ENCODE measurements at places on chromosomes 16 and 17.

DNA sequence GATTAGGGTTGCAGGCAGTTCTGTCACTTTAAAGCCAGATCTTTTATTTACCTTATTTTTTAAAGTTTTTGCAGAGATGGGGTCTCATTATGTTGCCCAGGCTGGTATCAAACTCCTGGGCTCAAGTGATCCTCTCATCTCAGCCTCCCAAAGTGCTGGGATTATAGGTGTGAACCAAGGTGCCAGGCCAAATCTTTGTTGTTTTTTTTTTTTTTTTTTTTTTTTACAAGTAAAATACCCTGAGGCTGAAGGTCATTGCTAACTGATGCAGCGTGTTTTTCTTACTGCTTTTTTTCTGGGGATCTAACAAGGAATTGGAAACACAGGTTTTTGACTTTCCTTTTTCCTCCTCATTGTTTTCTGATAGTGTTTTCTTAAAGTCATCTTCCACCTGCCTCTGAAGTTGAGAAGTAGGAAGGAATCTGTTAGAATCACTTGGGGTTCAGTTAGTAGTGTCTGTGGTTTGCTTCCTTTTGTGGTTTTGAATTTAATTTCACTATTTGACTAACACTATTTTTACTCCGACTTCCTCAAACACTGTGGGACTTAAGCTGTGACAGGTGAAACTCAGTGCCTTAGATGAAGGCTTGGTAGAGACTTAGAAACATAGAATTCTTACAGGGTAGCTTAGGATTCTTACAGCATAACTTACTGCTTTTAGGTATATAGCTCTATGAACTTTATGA is 22.2 kb downstream of the CLTC start:
- DNase-seq: no peak

DNA sequence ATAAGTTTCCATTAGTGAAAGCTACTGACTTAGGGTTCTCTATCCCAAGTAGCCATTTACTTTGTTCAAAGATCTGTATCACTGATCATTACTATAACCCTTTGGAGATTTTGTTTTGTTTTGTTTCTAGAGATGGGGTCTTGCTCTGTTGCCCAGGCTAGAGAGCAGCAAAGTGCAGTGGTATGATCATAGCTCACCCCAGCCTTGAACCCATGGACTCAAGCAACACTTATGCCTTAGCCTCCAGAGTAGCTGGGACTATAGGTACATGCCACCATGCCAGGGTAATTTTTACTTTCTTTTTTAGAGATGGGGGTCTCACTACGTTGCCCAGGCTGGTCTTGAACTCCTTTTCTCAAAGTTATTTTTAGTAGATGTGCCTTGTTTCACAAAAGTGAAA is 154.7 kb downstream of the KCNJ2 start:
- DNase-seq: no peak

DNA sequence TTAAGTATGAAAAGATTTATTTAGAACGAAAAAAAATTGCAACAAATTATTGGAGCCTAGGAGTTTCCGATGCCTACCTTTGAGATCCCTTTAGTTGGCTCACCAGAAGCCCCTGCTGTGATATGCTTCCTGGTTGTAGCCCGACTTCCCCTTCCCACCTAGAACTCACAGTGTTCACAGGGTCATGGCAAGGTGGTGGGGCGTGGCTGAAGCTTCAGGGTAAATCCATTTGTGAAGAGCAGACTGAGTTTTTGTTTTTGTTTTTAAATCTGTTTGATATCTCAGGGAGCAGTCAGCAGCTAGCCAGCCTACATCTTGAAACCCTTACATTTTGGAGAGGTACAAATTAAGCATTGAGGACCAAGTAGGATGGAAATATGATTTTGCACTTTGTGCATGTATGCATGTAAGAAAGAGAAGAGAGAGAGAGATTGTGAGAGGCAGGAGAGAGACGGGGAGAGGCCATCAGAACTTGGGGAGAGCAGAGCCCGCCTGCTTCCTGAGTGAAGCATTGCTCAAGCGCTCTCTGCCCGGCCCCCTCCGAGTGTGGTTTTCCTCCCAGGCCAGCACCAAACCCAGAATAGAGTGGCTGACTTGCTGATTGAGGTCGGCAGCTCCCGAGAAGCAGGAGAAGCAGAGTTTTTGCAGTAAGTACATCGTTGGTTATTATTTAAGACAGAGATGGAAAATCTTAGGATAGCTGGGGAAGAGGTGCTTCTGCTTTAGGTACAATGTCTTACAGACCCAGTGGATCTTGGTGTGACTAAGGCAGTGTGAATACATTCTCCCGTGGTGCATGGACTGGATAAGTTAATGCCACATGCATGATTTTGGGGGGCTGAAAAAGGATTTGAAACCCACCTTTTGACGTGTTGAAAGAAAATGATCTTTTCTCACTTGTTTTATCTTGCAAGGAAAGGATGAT is 64.2 kb downstream of the SPECC1 start:
- DNase-seq: peak; percentile 37

DNA sequence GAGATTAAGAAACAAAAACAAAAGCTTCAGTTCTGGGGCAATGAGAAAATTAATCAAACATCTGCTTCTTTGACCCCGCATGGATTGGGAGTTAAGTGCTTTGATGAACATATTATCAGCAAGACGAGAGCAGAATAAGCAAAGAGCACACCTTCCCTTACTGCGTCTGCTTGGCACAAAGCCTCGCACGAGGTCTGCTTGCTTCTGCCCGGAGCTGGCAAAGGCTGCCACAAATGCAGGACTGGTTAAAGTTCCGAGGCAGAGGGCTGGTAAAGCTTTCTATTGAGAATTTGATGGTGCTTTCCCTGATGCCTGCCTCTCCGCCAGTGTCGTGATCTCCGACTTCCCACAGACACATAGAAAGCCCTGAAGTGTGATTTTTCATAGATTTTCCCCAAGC is 17.0 kb downstream of the VAT1L start:
- no peak for DNase-seq

GRCh38 chr16:64830653-64831052 is 291.2 kb downstream of the CDH11 start:
- DNase-seq: no peak

DNA sequence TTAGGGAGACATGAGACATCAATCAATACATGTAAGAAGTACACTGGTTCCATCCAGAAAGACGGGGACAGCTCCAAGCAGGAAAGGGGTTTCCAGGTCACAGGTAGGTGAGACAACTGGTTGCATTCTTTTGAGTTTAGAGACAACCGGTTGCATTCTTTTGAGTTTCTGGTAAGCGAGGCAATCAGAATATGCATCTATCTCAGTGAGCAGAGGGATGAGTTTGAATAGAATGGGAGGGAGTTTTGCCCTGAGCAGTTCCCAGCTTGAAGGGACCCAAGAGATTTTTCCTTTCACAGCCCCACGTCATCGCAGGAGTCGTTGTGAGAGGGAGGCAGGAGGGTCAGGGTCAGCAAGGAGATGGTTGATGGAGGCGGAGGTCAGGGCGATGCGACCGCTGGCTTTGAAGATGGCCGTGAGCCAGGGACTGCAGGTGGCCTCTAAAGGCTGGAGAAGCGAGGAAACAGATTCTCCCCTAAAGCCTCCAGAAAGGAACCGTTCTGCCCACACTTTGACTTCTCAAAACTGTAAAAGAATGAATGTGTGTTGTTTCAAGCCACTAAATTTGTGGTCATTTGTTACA is 36.5 kb downstream of the IRF8 start:
- DNase-seq: no peak

DNA sequence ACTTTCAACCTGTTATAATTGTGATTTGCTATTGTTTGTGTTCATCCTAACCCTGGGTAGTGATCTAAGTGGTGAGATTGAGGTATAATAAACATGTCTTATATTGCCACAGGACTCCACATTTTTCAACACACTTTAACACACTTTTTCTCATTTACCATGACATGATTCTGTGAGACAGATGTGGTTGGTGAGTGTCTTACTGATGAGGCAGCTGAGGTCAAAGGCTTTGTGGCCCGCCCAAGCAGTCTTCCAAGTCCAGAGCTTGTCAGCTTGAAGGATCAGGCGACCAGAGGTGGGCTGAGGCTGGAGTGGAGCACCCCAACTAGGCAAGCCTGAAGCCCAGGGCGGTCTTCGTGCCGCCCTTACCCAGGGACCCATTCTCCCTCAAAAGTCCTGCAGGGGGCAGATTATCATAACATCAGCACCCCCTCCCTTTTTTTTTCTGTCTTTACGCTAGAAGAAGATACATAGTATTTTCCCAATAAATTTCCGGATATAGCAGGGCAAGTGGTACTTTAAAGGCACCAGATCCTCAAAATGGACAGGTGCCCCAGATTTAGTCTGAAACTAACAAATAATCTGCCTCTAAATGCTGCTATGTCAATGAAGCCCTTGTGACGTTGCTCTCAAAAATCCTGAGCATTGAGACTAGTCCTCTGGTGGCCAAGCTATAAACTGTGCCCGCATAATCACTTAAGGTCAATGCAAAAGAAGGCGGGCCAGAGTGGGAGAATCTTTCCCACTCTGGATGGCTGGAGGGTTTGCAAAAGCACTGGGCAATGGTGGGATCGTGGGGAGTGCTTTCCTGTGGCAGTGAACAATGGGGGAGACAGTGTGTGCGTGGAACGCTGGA is 21.1 kb downstream of the KCTD19 start:
- DNase-seq: no peak

DNA sequence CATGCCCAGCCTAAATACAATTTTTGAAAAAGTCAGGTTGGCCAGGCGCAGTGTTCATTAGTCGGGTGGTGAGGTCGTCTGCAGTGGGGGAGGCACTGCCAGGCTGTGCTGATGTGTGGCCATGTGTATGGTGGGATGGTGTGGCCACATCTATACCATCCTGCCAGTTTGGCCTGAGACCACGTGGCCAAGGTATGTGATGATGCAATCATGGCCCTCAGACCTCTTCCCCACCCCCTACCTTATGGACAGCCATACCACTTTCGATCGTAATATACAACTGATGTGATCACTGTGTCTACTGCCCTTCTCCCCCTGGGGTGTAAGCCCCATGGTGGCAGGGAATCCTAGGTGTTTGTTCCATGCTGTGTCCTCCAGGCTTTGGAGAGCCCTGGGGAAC is 23.7 kb downstream of the SBK1 start:
- no peak for DNase-seq

DNA sequence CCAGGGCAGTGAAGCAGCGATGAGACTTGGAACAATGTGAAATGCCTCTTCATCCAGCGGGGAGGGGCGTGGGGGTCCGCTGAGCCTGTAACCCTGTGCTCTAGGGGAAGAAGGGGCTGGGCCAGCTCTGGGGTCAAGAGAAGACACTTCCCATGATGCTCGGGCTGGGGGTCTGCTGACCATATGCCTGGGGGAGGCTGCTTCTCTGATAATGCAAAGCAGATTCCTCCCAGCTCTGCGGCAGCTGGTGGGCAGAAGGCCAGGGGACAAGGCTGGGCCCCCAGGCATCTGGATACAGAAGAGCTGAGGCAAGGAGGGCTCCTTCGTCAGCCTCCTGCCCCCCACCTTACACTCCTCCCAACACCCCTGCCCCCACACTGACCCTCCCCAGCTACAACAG is 24.7 kb downstream of the NGFR start:
- no peak for DNase-seq

DNA sequence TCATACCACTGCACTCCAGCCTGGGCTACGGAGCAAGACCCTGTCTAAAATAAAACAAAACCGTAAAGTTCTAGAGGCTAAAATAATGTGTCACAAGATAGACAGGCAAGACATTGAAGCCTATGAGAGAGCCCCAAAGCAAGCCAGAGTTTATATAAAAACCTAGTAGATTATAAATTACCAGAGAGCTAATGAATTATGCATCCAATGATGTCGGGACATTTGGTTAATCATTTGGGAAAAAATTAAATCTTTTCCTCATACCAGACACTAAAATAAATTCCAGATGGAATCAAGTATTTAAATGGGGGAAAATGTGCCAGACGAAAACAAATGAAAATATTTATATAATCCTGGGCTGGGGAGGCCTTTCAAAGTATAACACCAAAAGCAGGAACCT is 24.2 kb downstream of the CCDC40 start:
- no peak for DNase-seq

- DNase-seq: no peak
Observed at GRCh38 chr17:64386412-64387144, 4.1 kb downstream of the PECAM1 start.

- DNase-seq: no peak
Observed at GRCh38 chr16:85376292-85377095, 236.6 kb upstream of the GSE1 start.

- no peak for DNase-seq
Observed at GRCh38 chr16:3570420-3571062, 6.7 kb downstream of the NLRC3 start.

GRCh38 chr16:11099672-11100205 is 155.4 kb downstream of the CLEC16A start:
- no peak for DNase-seq

GRCh38 chr17:4609761-4610160 is 25.4 kb downstream of the SMTNL2 start:
- no peak for DNase-seq

- DNase-seq: no peak
Observed at GRCh38 chr17:44906763-44907728, 7.8 kb upstream of the EFTUD2 start.

- no peak for DNase-seq
Observed at GRCh38 chr16:89040391-89040790, 53.3 kb upstream of the ACSF3 start.

- no peak for DNase-seq
Observed at GRCh38 chr16:71201556-71201955, 29.0 kb downstream of the HYDIN start.

- no peak for DNase-seq
Observed at GRCh38 chr16:24736758-24737157, 7.3 kb downstream of the TNRC6A start.

DNA sequence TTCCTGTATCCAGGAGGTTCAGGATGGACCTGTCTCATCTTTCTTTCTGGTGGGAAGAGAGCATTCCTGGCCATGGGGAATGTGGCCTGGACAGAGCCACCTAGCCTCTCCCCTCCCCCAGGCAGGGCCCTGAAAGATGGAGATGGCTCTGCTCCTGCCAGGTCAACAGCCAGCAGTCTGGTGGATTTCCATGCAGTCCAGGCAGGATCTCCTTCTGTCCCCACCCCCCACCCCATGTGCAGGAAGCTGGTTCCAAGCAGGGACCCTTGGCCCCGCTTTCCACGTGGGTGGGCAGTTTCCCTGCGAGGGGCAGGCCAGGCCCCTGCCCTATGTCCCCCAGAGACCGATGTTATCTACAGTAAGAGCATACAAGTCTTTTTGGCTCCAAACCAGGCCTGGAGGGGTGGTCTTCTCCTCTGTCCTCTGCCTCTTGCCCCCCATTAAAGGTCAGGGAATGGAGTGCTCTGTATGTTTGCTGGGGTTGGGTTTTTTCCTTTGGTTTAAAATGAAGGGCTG is 240.5 kb downstream of the SEC14L1 start:
- no peak for DNase-seq

- no peak for DNase-seq
Observed at GRCh38 chr17:65690626-65691310, 129.3 kb upstream of the AXIN2 start.

All from stimulated activated CD8-positive, alpha-beta memory T cell treated with anti-CD3 and anti-CD28 coated beads, Interleukin-7, amount 100 ng/mL, for 48 hours (primary cell).